Pulmonary artery endothelial cell (primary cell): ENCODE measurements at places on chromosomes 4 and X.

DNA sequence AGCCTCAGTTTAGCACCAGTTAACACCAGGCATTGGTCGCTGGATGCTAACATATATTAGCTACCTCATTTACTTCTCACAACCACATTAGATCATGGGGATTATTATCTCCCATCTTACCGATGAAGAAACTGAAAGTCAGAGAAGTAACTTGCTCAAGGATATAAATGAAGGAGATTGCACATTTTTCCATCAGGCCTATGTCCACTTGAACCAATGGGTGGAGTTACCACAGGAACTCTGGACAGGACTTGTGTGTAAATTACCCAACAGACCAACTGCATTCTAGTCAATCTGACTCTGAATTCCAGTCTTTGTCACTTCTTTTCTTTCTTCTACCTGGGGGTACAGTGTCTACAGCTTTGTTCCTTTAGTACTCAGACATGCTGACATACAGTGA is 1.8 kb downstream of the LNX1 start:
- no peak for DNase-seq

- DNase-seq = no peak
Measured at GRCh38 chr4:122341886-122342285, 36.9 kb upstream of the ADAD1 start.

GRCh38 chr4:110484029-110484428 is 8.1 kb downstream of the ENPEP start:
- DNase-seq = no peak

GRCh38 chr4:3184725-3185124 is 64.2 kb upstream of the MSANTD1 start:
- no peak for DNase-seq

GRCh38 chr4:8741513-8742226 is 130.0 kb downstream of the HMX1 start:
- no peak for DNase-seq
